Osteocyte (in vitro differentiated cells): ENCODE measurements at places on chromosomes 5 and 9.
A peak's percentile ranks its signal among the peaks of the same experiment; 100 is the strongest.

DNA sequence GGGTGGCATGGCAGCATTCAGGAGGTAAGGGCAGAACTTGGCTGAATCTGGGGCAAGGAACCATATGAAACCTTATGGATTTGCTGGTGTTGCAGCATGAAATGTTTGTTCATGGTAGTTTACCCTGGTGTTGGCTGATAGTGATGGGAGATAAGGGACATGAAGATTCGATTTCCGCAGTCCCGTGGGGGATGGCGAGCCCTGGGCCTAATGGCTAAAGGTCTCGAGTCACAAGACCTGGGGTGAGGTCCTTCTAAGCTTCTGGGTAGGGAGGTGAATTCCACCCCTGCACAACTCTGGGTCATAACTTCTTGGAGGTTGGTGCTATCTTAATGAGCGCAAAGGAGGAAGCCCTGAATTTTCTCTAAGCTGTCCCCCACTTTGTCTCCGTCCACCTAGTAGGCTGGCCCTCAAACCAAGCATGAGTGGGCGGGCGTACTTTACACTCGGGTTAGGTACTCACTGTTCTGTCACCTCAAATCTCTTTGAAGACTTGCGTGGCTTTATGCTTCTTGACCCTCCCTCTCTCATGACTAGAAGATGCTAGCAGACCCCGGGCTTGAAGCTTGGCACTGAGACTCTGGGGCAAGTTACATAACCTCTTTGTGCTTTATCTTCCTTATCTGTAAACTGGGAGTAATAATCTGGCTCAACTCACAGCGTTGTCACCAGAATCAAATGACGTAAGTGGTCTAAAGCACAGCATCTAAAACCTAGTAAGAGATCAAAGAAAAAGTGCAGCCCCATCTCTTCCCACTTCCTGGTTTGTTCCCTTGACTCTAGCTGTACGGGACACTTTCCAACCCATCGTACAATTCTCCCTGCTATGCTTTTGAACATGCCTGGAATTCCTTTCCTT is 72.5 kb downstream of the BASP1 start:
- no peak for DNase-seq

GRCh38 chr9:28984016-28984415 is 1410.7 kb upstream of the C9orf72 start:
- no peak for DNase-seq

DNA sequence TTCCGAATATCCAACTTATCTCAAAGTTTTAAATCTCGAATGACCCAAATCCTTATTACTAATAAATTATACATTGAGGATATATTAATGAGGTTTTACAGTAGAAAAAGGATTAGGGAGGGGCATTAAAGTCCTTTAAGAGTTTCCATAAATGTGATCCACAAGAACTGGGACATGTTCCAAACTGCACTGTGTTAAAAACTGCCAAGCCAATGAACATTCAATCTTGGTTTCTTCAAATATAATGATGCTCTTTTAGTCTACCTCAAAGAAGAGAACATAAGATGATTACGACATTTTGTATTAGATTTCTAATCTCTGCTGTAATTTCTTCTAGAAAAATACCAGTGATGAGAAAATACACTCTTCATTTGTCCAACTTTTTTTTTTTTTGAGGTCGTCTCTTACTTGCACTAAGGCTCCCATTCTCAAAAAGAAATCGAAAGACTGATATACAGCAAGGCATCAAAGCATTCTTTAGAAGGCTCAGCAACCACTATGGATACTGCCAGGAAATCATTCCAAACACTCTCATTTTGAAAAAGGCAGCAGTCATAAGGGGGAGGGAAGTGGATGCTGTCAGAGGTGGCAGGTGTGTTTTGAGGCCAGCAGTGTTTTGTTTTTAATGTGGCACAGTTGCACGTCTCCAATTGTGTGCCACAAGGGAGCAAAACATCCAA is 1.7 kb downstream of the PTAR1 start:
- no peak for DNase-seq

- no peak for DNase-seq
Measured at GRCh38 chr5:142056816-142057696, 44.2 kb upstream of the GNPDA1 start.

DNA sequence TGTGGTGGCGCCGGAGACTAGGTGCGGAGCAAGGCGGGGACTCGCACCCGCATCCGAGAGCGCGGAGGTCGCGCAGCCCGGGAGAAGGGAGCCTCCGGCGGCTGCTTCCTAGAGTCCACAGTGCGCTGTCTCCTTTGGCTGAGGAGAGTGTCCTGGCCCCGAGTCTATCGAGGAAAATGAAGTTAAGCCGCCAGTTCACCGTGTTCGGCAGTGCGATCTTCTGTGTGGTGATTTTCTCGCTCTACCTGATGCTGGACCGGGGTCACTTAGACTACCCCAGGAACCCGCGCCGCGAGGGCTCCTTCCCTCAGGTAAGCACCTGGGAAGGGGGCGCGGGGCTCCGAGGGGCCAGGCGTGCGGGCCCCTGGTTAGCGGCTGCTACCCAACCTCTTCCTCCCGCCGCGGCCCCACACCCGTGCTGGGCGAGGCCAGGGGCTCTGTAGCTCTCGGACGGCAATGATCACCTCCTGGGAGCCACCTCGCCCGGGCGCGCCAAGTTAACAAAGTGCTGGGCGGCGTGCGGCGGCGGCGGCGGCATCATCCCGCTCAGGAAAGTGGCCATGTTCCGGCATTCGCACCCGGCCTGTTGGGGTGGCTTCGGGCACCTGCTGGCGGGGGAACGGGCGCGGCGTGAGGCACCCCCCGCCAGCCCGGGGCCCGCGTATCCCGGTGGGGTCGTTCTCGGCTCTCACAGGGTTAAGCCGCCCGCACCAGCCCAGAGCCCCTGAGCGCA is 681 bp downstream of the MAN2A1 start:
- DNase-seq = peak; percentile 85

- DNase-seq = no peak
Measured at GRCh38 chr9:5586391-5586802, 42.5 kb upstream of the RIC1 start.

- DNase-seq = no peak
Measured at GRCh38 chr9:108750661-108751215, 105.0 kb downstream of the ACTL7B start.

DNA sequence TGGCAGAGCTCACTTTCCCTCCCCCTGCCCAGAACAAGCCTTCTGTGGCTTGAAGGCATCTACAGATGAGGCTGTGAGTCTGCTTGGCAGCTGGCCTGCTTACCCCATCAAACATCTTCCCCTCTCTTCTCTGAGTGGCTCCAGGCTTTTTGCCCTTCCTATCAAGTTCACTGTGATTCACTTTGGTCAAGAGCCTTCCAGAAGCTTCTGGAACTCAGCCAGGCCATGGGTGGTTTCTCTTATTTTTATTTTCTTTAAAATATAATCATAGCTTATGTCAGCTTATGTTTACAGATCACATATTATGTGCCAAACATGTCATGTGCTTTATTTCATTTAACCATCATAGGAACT is 267.0 kb downstream of the SEC61B start:
- no peak for DNase-seq

- DNase-seq = no peak
Measured at GRCh38 chr9:128503870-128504269, 649 bp upstream of the GLE1 start.
